Gastroesophageal sphincter (tissue), 4 donors: ENCODE measurements at places on chromosomes 6 and 20.
A peak's percentile ranks its signal among the peaks of the same experiment; 100 is the strongest.

DNA sequence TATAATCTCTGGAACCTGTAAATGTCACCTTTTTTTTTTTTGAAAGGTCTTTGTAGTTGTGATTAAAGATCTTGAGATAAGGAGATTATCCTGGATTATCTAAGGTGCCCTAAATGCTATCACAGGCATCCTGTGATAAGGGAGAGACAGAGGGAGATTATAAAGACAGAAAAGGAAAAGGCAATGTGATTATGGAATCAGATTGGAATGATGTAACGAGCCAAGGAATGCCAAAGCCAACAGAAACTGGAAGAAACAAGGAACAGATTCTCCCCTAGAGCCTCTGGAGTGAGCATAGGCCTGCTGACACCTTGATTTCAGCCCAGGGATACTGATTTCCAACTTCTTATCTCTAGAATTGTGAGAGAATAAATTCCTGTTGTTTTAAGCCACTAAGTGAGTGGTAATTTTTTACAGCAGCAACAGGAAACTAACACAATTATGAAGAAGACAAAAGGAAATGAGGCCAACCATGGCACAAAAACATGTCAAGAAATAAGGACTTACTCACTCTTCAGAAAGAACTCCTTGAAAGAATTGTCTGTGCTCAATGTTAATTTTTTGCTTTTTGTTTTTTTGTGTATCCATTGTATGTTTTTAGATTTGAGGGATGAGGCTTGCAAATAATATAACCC lies 82.7 kb downstream of the CFAP61 start:
- ATAC-seq: no peak

DNA sequence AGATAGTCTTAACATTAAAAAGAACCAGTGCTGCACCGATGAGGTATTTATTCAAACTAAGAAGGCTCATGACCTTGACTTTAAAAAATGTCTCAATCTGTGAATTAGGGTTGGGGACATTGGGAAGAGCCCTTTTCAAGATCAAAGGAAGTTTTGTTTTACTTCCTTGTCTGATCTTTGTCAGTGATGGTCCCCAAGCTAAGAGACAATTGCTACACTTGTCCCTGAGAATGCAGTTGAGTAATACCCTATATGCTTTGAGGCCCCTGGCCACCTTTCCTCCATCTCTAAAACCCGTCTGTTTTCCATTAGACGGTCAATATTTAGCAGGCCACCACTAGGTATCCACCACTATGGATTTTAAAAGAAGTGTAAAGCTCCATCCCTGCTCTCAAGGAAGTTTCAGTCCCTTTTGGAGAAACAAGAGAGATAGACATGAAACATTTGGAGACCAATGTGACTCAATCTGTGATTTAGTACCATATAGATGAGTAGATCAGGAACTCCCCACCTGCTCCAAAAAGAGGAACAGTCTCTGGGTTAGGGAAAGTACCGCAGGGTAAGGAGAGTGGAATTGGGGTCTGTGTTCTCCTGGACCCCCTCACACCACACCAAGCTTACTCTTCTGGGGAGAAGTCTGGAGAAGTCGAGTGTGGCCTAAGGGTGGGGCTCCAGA lies 99.1 kb upstream of the ISM1 start:
- ATAC-seq: no peak

- ATAC-seq: no peak
These were observed 241.1 kb downstream of the TENT5A start for GRCh38 chr6:81511423-81511822.

GRCh38 chr20:21901470-21902275 lies 196.2 kb downstream of the PAX1 start:
- ATAC-seq: no peak

DNA sequence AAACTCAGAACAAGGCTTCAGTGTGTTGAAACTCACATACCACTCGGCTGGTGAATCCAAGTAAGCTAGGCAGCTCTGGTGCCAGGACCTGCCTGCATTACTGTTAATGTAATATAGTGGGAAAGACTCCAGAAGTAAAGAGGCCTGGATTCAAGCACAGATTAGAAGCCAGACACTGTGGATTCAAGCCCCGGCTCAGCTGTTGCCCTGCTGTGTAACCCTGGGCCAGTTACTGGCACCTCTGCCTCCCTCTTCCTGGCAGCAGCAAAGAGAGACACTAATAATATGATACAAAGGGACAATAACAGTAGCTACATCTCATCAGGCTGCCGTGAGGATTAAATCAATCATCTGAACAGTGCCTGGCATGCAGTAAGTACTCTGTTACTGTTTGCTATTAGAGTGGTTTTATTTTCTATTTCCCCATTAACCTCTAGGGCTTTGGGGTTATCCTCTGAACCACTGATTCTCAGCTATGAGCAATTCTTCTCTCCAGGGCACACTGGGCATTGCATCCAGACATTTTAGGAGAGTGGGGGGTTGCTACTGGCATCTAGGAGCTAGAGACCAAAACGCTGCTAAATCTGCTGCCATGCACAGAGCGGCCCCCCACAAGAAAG lies 92.9 kb downstream of the ZMYND8 start:
- ATAC-seq: peak; percentile 69

DNA sequence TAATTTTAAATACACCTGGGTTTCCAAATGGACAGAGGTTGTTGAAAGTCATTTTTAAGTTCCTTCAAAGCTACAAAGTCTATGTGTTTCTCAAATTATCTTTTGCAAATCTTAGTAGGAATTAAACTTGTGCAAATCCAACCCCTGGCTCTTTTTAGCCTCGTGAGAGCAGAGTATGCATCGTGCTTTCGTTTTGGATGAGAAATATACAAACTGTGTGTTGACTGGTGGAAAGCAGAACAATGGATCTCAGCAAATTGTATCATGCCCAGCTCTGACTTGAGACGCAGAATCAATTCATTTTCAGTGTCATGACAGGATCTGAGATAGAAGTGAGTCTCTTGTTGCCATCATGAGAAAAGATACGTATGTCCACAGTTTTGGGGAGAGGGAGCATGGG lies 542.4 kb upstream of the FLRT3 start:
- no peak for ATAC-seq
